Kidney epithelial cell (primary cell): ENCODE measurements at places on chromosomes 16 and 17. TPM values are rescaled to one million over a fixed set of nuclear protein-coding genes. Genes with fewer than 3 reads are reported as not detected.
A peak's percentile ranks its signal among the peaks of the same experiment; 100 is the strongest.

DNA sequence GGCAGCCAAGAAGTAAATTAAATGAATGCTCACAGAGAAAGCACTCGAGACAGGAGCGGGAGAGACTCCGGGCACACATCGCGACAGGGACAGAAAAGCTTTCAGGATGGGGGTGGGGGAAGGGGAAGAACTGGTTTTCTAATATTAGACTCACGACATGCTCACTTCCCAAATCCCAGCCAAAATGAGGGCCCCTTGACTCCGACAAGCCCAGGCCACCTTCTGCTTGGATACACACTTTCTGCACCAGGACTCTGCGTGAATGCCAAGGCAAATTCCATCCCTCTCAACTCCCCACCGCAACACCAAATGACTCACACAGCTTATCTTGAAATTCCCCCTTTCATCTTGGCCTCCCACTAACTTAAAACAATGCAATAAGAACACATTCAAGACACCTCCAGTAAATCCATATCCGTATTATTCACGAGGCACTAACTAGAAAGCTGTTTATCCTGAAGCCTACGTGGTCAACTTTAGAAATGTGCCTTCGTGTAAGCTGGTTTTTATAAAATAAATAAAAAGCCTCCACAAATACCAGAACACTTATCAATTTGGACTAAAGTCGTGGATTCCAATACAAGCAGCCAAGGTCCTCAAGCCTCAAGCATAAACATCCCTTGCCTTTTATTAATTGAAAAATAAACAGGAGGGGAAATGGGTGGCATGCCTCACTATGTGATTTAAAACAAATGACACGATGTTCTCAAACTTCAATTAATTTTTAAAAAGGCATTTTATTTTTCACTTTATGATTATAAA, 46.1 kb downstream of the NXN start:
- DNase-seq = peak; percentile 92

Gene CCL8
- not detected in 2 replicates for total RNA-seq

GRCh38 chr16:86846136-86846535, 267.8 kb downstream of the FOXL1 start:
- DNase-seq = no peak

DNA sequence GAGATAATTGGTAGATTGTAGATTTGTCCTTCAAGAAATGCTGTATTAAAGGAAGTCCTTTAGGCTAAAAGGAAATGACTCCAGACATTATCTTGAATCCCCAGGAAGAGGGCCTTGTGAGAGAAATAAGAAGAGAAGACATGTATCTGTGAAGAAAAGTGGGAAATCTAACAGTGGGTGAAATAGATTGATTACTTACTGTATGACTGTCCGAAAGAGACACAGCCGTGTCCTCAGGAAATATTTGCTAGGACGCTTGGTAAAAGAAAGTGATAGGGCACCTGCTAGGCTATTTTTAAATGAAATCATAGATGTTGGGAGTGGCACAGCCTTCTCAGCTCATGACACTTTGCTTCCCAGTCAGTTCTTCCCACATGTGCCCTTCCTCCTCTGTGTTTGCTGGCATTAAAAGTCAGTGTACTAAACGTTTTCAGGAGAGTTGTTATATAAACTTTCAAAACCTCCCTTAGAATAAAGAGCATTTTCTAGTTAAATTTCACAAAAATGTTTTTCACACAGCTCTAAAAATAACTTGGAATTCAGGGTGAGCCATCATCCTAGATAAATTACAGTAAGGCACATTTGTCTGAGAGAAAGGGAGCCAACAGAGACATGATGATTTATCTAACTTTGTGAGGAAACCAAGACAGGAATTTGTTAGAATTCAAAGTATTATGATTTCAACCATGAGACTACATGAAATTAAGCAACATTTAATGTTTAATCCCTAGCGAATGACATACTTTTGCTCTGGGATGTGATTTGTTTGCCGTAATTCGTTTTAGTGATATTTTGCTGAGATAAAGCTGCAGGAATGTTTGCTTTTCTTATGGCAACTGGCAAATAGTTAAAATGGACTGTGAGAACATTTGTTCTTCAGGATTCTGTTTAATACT, 35.0 kb downstream of the DHRS7B start:
- no peak for DNase-seq

Gene ERBB2
- total RNA-seq = 44.1 and 47.2 TPM in 2 replicates

DNA sequence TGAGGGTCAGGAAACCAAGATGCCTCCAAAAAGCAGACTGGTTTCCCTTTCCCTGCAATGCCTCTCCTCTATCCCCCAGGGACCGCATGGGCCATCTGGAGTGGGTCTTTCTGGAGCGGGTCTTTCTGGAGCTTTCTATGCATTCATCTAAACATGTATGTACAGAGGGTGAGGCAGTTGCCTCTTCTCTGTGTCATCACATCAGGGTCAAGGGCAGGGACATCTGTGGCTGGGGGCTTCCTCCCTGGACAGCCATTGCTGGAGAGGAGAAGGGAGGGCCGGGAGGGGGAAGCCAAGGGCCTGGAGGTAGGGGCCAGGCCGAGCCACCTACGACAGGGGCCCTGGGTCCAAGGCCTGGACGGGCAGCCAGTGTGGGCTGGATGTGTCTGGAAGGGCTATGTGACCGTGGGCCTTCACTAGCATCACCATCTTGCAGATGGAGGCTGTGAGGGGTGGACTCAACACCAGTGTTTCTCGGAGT, 840 bp downstream of the ADCY7 start:
- no peak for DNase-seq

GRCh38 chr17:56426901-56427300, 166.6 kb upstream of the NOG start:
- DNase-seq = no peak

Gene OR1F1
- total RNA-seq = not detected in 2 replicates

DNA sequence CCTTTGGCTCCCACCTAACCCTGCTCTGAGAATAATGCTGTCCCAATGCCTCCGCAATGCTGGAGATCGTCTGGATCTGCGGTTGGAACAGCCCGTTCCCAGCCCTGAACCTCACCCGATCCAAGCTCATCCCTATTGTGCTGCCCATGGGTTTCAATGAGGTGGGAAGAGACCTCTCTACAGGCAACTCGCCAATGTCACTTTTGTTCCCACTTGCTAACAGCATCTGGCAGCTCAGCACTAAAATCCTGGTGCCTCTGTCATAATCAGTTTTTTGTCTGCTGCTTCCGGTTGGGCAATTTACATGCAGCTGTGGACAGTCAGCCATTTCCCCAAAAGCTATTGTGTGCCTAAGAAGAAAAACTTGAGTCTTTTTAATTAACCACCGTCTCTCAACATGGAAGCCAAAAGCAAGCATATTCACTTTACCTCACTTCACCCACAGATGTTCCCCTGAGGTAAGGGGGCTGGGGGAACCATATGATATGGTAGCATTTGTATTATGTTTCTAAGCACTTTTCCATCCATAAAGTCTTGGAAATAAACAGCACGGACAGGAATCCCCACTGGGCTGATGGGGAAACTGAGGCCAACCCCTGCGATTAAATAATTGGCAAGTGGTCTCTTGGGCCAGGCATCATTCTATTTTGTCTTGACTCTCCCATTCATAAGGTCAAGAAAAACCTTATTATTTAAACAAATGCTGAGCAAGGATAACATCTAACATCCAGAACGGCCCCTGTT, 159.2 kb upstream of the CDH5 start:
- DNase-seq = no peak

GRCh38 chr17:61492759-61493526, 40.7 kb downstream of the TBX4 start:
- DNase-seq = no peak

DNA sequence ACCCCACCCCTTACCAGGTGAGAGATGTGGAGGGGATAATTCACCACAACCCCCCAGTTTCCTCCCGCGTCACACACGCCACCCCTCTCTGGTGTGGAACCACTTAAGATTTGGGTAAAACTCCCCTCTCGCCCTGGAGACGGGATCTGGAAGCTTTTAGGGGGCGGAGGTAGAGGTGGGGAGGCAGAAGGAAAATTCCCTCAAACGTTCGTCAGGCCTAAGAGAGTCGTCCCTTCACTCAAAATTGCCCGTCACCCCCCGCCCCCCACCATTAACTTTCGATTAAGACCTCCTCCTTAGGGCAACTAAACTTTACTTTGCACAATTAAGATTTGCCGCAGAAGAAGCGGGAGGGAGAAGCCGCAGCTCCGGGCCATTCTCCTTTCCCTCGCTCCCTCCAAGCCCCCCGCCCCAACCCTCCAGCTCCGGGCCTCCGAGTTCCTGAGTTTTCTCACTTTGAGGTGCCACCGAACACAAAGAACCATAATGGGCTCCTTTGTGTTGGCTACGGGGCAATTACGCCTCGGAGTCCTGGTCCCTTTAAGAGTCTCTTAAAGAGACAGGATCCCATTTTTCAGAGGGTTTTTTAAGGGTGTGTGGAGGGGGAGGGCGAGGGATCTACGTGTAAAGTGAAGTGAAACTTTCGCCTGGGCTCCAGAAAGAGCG, 985 bp upstream of the FZD2 start:
- DNase-seq = no peak

Gene CCL16
- total RNA-seq = not detected in 2 replicates

DNA sequence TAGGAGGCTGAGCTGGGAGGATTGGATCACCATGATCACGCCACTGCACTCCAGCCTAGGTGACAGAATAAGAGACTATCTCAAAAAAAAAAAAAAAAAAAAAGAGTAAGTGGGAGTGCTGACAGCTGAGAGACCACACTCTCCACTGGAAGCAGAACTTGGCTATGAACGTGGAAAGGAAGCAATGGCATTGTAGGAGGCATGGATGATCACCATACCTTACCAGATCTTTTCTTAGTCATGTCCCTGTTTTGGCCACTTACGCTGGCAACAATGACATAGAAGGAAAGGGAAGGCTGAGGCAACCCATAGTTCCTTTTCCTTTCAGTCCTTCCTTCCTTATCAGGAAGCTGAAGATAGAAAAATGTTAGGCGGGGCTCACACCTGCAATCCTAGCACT, 3.7 kb upstream of the ATP1B2 start:
- no peak for DNase-seq

Gene CFAP97D1
- total RNA-seq = not detected in 2 replicates

GRCh38 chr17:46072998-46073397, 73.9 kb downstream of the STH start:
- DNase-seq = peak; percentile 62

DNA sequence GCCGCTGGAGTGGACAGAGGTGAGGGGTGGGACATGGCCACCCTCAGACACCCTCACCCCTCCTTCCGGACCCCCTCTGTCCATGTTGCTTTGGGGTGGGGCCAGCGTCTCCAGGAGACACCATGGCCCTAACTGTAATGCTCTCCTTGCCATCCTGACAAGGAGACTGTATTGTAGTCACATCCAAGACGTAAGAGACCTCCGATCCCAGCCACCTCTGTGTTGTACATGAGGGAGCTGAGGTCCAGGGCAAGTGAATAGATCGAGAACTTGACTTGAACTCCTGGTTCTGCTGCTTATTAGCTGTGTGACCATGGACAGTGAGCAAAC, 30.2 kb downstream of the POLR3E start:
- DNase-seq = no peak

Gene MYLK3
- 0.68 TPM in 1 of 2 replicates, not detected in the other for total RNA-seq

DNA sequence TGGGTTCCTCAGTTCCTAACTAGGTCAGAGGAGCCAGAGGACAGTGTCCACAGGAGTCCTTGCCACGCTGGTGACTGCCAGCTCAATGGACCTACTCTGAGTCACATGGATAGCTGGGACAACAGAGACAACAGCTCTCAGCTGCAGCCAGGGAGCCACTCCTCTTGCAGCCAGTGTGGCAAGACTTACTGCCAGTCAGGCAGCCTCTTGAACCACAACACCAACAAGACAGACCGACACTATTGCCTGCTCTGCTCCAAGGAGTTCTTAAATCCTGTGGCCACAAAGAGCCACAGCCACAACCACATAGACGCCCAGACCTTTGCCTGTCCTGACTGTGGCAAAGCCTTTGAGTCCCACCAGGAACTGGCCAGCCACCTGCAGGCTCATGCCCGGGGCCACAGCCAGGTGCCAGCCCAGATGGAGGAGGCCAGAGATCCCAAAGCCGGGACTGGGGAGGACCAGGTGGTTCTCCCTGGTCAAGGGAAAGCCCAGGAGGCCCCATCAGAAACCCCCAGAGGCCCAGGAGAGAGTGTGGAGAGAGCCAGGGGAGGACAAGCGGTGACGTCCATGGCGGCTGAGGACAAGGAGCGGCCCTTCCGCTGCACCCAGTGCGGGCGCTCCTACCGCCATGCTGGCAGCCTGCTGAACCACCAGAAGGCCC, 6.7 kb downstream of the ZNF646 start:
- DNase-seq = no peak

DNA sequence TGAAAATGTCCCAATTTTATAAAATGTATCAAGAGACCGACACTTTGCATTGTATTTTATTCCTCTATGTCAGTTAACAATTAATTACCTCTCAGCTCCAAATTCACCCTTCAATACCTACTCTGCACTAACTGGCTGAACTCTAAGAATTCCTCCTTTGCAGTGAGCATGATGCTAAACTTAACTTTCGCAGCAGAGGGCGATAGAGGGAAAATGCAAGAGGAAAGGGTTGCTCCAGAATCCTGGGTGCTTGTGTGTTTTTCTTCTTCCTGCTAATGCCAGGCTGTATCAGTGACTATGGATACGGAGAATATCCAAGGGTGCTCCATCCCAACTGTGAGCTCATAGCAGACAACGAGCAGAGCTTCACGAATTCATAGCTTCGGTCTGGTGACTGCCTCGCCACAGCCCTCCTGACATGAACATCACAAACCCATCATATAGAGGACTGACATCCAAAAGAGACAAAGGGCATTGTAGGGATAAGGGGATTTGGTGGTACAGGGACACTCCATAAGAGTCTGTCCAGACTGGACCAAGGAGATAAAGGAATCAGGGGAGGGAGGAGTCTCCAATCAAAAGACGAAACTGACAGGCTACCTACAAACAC, 172.9 kb downstream of the STX8 start:
- DNase-seq = no peak

DNA sequence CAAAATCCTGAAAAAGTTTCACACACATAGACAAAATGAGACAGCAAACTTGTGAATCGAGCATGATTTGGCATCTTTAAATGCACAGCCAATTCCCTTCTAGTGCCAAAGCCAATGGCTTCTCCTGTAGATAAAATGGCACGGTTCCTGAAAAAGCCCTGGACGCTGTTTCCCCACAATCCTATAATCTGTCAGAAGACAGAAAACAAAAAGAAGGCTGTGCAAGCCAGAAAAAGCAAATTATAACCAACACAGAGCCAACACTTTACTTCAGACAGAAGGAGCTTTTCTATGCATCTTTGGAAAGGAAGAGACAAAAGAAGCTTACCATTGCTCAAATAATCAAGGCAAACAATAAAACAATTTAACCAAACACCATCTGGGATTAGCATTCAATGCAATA, 23.8 kb downstream of the FAM222B start:
- no peak for DNase-seq

GRCh38 chr16:87418644-87419043, 26.5 kb downstream of the MAP1LC3B start:
- no peak for DNase-seq

DNA sequence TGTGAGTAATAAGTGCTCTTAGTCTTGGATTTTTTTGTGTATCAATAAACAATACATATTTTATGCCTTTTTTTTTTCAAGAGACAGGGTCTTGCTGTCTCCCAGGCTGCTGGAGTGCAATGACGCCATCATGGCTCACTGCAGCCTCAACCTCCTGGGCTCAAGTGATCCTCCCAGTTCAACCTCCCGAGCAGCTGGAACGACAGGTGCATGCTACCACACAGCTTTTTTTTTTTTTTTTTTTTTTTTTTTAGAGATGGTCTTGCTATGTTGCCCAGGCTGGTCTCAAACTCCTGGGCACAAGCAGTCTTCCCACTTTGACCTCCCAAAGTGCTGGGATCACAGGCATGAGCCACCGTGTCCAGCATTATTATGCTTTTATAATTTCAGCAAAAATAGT, 13.0 kb downstream of the ACSF2 start:
- no peak for DNase-seq
